AG09309 (cell line): ENCODE measurements at places on chromosomes 11 and 22.
A peak's percentile ranks its signal among the peaks of the same experiment; 100 is the strongest.

DNA sequence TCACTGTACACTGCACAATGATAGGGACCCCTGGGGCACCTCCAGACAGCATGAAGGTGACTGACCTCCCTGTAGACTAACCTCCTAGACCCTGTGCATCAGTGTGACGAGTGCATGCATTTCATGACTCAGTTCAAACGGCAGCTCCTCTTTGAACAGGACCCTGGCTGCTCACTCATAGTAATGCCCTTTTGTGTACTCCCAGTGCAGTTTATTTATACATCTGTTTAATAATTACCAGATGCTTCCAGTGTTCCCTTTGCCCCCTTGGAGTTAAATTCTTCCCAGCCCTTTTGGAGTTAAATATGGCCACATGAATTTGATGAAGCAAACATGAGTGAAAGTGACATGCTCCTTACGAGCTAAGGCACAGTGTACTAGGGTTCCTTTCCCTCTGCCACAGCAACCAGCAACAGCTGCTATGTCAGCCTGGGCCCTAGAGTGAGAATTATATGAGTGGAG lies 72.4 kb downstream of the PANX1 start:
- no peak for DNase-seq

DNA sequence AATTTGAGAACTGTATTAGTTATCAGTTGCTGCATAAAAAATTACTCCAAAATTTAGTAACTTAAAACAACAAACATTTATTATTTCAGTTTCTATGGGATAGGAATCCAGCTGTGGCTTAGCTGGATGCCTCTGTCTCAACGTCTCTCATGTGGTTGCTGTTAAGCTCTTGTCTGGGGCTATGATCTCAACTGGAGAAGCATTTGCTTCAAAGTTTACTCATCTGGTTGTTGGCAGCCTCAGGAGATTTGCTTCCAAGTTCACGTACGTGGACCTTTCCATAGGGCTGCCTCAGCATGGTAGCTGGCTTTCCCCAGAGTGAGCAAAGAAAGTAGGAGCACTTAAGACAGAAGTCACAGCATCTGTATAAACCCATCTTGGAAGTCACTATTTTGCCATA lies 144.9 kb upstream of the SESN3 start:
- DNase-seq: peak; percentile 69

DNA sequence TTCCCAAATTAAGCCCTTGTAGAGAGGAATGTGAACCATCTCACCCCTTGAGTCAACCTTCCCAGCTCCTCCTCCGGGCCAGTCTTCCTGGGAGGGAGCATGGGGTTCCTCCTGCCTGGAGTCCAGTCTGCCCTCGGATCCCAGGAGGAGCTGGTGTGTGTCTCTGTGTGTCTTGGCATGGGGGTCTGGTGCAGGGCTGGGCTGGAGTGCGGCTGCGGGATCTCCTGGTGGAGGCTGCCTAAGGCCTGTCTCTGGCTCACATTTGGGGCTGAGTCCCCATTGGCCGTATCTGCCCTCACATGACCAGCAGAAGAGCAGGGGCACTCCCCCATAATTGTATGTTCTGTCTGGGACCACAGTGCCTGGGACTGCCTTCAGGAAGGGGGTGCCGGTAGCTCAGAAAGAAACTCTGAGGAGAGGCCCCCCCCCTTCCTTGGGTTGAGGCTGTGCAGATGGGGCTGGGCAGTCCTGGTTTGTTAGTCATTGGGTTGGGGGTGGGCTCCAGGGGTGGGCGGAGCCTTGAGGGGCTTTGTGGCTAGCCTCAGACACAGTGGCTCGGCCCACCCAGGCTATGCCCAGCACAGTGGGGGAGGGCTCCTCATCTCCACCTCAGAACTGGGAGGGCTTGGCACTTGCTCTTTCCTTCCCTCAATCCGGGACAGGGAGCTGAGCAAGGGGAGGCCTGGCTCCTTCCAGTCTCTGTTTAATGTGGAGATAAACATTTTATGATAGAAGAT lies 2.9 kb downstream of the C1QTNF5 start:
- DNase-seq: no peak

GRCh38 chr11:92391364-92391763 lies 166.7 kb downstream of the FAT3 start:
- DNase-seq: no peak

- DNase-seq: no peak
Measured at GRCh38 chr11:42974510-42975179, 337.2 kb upstream of the API5 start.

- DNase-seq: peak; percentile 8
Measured at GRCh38 chr22:39431821-39432251, 25.0 kb upstream of the MGAT3 start.

GRCh38 chr11:3981084-3981633 lies 113.4 kb upstream of the RRM1 start:
- no peak for DNase-seq

DNA sequence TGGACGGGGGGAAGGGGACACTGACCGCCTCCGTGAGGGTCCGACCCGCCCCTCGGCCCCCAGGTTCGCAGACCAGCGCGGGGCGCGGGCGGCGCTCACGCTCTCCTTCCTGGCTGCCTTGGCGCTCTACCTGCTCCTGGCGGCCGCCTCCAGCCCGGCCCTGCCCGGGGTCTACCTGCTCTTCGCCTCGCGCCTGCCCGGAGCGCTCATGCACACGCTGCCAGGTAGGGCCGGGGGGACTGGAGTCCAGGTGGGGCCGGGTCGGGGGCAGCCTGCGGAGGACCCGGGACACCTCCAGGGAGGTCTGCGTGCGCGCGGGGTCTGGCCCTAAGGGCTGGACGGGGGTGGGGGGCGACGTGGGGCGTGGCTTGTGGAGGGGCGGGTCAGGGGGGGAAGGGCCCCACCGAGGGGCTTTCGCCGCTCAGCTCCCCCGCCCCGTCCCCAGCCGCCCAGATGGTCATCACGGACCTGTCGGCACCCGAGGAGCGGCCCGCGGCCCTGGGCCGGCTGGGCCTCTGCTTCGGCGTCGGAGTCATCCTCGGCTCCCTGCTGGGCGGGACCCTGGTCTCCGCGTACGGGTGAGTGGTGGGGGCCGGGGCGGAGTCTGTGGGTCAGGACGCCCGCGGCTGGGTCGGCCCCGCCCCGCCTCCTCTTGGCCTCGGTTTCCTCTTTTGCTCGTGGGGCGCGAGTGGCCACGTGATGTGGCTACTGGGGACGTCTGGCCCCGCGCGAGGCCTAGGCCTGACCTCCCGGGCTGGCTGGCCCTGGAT lies 19.9 kb downstream of the PHLDA2 start:
- no peak for DNase-seq

- DNase-seq: no peak
Measured at GRCh38 chr11:46369458-46370152, 11.9 kb upstream of the MDK start.

- no peak for DNase-seq
Measured at GRCh38 chr22:46767249-46767985, 5.0 kb downstream of the TBC1D22A start.

- DNase-seq: no peak
Measured at GRCh38 chr11:124791626-124792341, 8.4 kb downstream of the MSANTD2 start.

GRCh38 chr11:6862961-6863360 lies at the start of gene OR10A2:
TSS of gene OR10A2 (plus strand) at chr11:6863057. CDS start at chr11:6869755, 6,698 bp downstream.
- no peak for DNase-seq

- no peak for DNase-seq
Measured at GRCh38 chr11:104221455-104221854, 57.5 kb upstream of the PDGFD start.

GRCh38 chr11:13446444-13446843 lies 16.6 kb downstream of the BTBD10 start:
- DNase-seq: no peak

DNA sequence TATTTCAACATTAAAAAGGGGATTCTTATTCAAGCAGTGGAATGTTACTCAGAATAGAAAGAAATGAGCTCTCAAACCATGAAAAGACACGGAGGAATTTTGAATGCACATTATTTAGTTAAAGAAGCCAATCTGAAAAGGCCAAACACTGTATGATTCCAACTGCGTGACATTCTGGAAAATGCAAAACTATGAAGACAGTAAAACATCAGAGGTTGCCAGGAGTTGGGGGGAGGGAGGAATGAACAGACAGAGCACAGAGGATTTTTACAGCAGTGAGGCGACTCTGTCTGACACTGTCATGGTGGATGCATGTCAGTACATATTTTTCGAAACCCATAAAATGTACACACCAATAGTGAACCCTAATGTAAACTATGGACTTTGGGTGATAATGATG lies 22.9 kb upstream of the THY1 start:
- no peak for DNase-seq

- no peak for DNase-seq
Measured at GRCh38 chr22:20606041-20606783, 98.8 kb downstream of the MED15 start.

GRCh38 chr11:95108159-95108611 lies 18.5 kb downstream of the ENDOD1 start:
- DNase-seq: no peak

DNA sequence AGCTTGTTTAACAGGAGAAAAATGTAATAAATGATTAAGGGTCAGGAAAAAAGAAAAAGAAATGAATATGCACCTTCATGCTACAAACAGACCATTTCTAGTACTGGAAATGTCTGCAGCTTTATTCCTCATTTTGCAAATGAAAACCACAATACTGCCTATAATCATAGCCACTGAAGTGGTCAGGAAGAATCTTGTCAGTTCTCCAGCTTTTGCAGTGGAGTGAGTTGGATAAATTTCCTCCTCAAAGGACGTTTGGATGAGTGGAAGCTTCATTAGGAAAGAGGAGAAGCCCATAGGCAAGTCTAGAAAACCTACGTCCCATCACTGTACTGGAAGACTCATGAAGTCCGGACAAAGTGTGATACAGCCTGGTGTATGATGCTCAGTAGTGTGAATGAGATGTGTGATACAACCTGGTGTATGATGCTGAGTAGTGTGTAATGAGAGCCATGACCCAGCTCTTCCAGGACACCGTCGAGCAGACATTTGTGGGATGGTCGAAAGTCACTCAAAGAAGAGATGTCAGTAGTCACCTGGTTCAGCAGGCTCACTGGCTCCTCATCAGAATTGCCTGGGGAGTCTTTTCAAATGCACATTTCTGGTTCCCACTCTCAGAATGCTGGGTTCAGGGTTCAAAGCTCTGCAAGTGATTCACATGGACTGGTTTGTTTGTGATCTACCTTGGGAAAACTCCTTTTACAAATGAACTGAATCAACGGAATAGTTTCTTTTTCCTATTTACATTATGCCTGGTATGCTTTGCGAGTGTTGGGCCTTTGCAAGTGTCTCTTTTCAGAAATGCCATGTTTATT lies 101.3 kb downstream of the PDHX start:
- DNase-seq: no peak

DNA sequence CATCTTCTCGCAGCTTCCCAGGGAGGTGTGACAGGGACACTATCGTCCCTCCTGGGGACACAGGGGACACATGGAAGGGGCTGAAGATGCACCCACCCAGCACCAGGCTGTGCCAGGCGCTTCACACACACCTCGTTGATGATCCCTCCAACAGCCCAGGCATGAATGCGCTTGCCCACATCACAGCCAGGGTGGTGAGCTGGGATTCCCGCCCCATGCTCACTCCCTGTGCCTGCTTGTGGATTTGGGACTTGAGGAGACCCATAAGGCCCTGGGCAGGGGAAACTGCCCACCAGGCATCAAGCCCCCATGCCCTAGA lies 57.8 kb downstream of the OTOG start:
- no peak for DNase-seq

DNA sequence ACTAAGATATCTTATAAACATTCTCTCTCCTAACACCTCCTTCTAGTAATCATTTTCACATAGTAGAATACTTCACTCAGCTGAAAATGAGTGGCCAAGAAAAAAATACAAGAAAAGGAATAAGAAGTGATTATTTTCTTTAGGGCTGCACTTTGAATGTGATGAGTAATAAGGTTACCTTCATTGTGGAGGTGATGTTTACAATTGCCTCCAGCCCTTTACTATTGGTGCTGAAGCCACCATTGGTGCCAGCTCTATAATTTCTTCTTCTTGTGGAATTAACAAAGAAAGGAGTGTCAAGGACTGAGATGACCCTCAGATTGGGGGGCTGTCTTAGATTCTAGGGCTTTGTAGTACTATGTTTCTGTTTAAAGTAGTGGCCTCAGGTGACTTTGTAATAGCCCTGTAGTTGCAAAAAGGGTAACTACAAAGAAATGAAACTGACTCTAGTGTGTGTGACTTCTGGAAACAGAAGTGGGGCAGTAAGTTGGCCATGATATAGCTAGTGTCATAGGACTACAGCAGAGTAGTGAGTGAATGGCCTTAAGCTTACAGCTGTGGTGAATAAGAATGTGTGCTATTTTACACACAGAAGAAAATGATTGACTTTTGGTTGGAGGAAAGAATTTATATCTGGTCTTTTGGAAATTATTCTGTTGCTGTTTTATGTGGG lies 287.2 kb downstream of the TMEM135 start:
- no peak for DNase-seq

DNA sequence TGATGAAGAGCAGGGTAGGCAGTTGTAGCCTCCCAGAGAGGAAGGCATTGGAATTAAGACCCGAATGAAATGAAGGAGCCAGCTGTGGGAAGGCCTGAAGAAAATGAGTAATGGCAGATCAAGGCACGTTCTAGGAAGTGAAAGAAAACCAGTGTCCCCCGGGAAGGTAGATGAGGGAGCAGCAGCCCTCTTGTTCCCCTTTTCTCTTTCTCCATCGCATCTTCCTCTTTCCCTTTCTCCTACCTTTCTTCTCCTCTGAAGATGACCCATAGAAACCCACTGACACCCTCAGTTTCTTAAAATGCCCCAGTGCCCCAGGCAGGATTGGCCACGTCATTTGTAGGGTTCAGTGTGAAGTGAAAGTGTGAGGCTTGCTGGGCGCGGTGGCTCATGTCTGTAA lies 172.6 kb upstream of the SEZ6L start:
- no peak for DNase-seq

DNA sequence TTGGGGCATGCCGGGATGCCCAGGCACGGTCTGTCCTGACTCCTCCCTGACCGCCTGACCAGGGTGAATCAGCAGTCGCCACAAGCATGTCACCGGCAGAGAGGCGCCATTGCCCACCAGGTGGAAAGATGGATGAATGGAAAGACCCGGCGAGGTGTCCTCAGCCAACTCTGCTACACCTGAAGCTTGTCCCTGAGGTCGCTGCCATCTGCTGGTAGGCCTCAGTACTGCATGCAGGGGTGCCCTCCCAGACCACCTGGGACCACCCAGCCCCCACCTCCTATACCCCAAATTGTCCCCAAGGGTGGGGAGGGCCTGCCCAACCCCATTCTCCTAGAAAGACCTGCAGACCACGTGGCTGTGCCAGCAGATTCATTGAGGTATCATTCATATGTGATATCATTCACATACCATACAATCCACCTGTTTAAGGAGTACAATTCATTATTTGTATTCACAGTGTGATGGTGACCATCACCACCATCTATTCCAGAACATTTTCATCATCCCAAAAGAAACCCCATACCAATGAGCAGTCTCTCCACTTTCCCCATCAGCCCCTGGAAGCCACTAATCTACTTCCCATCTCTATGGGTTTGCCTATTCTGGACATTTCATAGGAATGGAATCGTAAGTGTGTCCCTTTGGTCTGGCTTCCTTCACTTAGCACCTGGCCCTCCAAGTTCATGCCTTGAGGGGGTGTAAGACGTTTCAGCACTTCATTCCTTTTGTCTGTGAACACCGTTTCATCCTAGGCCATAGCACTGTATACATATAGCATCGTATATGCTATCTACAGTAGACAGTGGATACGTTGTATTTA lies 17.5 kb downstream of the FGF3 start:
- no peak for DNase-seq
